ENCODE measurements at places on chromosomes 16 and 17. TPM values are rescaled to one million over a fixed set of nuclear protein-coding genes. Genes with fewer than 3 reads are reported as not detected.
A peak's percentile ranks its signal among the peaks of the same experiment; 100 is the strongest.

The PPP1R27 gene
- total RNA-seq, result not detected

The TBX2 gene
- not detected for total RNA-seq

The MT4 gene
- not detected for total RNA-seq

GRCh38 chr16:59124056-59124455 is 389.9 kb upstream of the GOT2 start:
- no peak for DNase-seq

DNA sequence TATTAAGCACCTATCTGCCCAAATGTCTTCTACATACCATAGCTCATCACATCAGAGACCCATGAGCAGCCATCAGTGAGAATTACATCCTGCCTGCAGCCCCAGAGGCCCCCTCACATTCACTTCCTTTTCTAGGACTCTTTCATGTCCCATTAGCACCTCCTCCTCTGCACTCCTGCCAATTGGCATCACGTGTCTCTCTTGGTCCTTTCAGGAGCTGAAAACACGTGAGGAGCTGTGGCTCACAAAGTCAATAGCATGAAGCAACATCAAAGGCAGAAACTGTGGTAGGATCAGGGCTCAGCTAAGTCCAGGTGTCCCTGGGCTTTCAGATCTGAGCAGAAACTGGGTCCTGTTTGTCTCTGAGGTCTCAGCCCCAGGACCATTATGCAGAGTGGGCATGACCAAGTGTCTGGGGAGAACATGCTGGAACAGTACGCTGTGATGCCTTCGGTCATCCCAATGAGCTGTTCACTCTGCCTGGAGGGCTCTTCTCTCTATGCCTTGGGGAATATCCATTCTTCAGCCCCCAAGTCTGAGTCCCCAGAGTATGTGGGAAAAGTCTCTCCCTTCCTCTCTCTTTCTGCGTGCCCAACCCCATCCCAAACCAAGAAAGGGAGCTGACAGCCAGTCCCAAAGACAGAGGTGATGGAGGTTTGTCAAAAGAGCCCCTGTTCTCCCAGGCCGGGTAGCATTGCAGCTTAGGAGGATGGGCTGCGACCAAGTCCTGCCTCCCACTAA is 457.0 kb upstream of the CDH5 start:
- peak; percentile 76 for DNase-seq

- DNase-seq, result no peak
These were observed 1.6 kb downstream of the PECAM1 start for GRCh38 chr17:64388961-64389565.

DNA sequence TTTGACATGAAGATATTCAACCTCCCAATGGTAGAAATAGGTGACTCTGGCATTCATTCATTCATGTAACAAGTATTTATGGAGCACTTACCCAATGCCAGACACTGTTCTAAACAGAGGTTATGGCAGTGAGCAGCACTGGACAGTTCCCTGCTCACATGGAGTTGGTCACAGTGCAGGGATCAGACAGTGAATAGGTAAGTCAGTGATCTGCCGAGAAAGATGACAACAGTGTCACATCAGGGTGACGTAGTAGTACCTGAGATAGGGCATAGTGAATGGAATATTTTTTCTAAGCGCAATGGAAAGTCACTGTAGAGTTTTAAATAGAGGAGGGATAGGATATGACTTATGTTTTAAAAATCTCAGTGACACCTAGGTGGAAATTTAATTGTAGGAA is 791.4 kb upstream of the RBFOX1 start:
- no peak for DNase-seq

DNA sequence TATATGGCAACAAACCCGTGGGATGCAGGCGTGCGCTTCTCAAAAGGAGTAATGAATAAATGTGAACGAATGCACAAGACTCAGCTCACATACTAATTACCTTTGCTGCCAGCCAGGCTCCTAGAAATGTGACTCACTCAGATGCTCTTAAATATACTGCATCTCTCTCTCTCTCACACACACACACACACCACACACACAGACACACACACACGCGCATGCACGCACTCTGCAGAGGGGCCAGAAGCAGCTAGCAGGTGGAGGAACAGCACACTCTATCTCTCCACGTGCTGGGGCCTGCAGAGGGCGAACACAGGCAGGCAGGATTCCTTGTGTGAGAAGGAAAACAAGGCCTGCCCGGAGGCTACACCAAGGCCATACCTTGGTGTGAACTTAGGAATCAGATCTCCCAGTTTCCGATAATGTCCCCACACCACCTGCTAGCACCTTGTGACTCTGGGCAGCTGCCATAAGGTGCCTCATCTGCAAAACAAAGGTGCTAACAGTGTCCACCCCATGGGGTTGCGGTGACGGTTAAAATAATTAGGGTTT is 5.3 kb downstream of the GPRC5B start:
- no peak for DNase-seq

DNA sequence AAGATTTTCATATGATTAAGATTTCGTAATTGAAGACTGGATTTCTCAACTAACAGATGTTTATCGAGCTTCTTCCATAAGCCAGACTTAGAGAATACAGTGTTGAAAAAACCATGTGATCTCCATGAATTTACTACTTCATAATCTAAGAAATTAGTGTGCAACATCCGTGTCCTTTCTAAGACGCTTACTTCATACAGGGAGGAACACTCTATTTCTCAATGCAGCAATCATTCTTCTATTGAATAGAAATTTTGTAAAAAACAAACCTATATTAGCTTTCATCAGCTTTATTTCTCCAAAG is 946.3 kb downstream of the KCNJ2 start:
- DNase-seq, result no peak

GRCh38 chr17:79609673-79610645 is 892 bp downstream of the RBFOX3 start:
- DNase-seq, result no peak

DNA sequence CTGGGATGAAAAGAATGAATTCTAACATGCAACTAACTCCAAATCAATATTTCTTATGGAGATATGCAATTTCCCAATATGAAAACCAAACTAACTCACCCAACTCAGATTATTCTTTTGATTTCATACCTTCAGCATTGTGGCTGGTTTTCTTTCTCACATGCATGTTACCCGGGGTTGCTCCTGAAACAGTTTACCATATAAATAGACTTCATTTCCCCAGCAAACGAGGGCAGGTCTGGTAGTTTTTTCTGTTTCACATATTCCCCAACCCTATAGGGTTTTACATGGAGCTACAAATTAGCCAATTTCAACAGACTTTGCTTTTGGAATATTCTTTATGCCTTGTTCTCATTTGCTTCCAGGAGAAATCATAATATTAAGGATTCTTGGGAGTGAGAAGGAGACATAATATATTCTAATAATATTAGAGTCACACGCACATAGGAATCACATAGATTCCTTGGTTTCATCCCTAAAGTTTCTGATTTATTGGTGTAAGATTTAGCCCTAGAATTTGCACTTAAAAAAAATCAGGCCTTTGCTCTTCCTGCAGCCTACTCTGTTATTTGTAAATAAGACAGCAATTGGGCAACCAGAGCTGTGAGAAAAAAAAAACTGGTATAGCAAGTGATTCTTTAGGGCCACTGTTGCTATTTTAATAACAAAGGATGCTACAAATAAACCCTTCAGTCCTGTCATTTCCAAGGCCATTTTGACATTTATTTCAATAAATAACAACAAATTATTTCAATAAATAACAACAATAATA is 60.3 kb upstream of the FAM20A start:
- no peak for DNase-seq

Data from OCI-LY7 (cell line).